ENCODE measurements at places on chromosomes 4 and X.

GRCh38 chr4:69848028-69848427 is 11.9 kb downstream of the SULT1E1 start:
- no peak for DNase-seq

GRCh38 chr4:26878794-26879391 is 18.3 kb downstream of the STIM2 start:
- no peak for DNase-seq

- no peak for DNase-seq
Measured at GRCh38 chrX:129641941-129642340, 12.8 kb downstream of the APLN start.

DNA sequence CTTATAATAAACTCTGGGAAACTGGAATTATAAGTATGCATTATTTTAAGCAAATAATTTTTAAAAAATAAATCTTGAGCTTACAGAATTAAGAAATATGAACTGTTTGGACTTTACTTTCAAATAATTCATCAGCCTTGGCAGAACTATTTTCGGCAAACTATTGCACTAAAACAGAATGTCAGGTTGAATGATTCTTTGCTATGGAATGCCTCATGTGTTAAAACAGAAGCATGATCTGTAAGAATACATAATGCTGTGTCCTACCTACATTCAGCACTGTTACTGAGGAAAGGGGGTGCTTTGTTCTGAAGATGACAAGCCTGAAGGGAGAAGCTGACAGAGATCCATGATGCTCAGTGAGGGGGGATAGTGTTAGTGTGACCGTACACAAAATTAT is 55.6 kb upstream of the EXOC1L start:
- DNase-seq = no peak

- no peak for DNase-seq
Measured at GRCh38 chrX:112368371-112368770, 285.8 kb upstream of the TRPC5 start.

DNA sequence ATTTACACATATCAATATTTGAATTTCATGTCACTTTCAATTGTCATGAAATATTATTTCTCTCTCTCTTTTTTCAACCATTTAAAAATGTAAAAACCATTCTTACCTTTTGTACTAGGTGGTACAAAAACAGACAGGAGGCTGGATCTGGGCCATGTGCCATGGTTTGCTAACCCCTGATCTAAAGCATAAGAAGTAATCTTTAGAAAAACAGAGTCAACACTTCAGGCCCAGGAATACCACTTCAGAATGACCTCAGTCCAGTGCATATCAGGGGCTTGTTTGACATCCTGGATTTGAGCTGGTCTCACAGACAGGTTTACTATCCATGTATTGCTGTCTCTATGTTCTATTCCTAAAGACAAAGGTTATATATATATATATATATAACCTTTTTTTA is 102.5 kb downstream of the DCHS2 start:
- DNase-seq = no peak

DNA sequence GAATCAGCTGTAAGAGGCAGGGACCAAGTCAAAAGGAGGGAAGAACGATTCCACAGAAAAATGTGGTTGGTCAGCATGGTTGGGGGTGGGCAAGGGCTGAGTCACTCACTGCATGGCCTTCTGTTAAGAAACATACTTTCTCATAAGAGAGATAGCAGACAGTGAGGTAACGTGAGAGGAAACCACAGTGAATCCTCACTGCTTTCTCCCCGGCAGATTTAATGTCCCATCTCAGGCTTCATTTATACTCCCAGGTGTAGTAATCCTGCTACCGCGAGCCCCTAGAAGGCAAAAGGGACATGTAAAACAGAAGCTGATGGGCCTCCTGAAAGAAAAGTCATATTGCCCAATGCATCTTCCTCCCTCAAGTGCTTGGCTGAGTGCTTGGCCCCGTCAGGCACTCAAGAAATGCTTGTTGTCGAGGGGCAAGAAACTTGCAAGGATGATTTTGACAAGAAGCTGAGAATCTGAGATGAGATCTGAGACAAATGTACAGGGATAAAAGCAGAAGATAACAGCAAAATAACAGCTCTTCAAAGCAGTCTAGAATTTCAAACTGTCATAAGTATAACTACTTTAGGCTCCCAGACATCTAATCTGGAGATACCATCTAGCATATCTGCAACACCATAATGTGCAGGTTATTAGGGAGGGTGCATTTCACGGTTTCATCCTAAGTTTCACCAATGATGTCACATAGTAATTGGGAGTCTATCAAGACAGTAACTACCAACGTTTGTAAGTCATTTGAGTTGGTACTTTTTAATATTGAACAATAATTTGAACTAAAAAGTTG is 40.2 kb downstream of the SH3KBP1 start:
- peak; percentile 55 for DNase-seq

- no peak for DNase-seq
Measured at GRCh38 chr4:27819246-27819645, 958.6 kb downstream of the STIM2 start.

- DNase-seq = no peak
Measured at GRCh38 chr4:145130130-145130529, 32.0 kb downstream of the ABCE1 start.

DNA sequence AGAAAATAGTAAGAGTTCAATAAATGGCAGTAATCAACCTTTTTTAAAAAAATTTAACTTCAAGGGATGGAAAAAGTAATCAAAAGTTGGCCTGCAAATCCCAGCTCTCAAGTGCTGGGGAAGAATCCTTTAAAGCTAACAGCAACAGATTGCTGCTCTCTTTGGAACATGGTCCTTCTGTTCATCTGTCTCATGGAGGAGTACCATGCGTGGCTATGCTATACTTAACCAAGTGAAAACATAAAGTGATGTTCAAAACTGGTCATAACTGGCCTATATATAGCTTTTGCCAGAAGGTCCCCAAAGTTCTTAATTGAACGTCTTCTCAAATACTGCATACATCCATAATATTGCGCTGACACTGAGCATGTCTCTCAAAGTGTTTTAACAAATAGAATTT is 154.4 kb downstream of the GABRB1 start:
- no peak for DNase-seq

DNA sequence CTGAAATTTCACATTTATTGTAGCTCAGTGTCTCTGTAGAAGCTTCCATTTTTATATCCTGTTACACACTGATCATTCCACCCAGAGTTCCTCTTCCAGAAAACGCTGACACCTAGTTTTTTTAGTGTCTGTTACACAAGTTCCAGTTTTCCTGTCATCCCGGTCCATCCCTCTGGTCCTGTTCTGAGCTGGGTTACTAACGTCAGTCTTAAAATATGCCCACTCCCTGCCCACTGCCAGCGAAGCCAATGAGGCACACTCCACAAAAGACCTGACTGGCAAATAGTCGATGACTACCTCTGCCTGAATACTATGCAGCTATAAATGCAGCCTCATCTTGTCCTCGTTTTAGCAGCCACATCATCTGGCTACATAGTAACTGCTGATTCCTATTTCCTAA is 30.9 kb upstream of the DDX3X start:
- DNase-seq = no peak

GRCh38 chrX:68936608-68937007 is 107.8 kb downstream of the EFNB1 start:
- DNase-seq = no peak

- DNase-seq = no peak
Measured at GRCh38 chr4:169246279-169246678, 24.5 kb downstream of the SH3RF1 start.

GRCh38 chr4:6092131-6092530 is 73.9 kb upstream of the C4orf50 start:
- no peak for DNase-seq

DNA sequence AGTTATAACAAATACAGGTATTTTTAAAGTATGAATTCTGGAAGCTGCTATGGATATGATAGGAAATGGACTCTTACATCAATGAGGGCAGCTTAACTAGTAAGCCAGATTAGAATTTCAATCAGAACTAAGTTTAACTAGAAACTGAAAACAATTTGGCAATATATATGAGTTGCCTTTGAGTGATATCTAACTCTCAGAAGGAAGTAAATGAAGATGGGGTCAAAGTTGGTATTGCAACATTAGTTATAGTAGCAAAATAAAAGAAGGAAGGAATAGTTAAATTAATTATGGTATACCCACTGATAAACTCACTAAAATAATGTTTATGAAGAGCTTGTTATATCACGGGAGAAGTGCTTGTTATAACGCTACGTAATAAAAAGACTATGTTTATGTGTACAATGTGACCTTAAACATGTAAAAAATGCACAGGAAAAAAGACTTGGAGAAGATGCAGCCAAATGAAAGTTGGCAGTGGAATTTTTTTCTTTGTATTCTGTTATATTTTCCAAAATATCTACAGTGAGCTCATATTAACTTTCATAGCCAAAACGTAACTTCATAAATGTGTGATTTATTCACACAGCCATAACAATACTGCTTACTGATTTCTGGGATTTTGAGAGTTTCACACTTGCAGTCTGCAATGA is 34.5 kb downstream of the PHKA2 start:
- DNase-seq = no peak

DNA sequence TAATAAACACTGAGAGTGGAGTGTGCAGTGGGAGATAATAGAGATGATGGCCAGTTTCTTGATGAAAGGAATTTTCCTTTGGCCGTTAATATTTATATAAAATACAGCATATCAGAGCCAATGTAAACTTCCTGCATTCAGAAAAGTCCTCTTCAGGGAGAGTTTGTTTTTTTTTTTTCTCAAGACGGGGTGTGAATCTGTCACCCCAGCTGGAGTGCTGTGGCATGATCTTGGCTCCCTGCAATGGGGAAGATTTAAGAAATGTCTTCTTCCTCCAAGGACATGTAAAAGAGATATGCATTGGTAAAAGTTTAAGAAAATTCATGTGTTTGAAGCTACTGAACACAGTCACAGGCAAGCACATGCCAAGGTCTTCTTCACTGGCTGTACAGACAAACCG is 25.4 kb upstream of the TBC1D9 start:
- no peak for DNase-seq

DNA sequence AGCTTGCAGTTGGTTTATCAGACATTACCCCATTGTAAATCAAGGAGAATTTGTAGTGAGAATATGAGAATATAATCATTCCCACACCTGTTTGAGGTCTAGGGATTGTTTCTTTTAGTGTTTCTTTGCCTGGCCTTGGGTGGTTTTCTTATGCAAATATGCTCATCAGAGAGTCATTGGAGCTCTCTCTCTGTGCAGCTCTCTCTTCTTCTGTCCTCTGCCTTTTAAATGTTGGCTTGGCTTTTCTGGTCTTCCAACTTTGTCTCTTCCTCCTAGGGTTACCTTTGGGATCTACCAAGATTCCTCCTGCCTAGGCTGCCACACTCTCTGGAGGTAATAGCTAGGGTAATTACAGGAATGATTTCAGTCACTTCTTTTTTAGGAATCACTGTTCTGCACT is 102.3 kb upstream of the ARSJ start:
- DNase-seq = no peak

DNA sequence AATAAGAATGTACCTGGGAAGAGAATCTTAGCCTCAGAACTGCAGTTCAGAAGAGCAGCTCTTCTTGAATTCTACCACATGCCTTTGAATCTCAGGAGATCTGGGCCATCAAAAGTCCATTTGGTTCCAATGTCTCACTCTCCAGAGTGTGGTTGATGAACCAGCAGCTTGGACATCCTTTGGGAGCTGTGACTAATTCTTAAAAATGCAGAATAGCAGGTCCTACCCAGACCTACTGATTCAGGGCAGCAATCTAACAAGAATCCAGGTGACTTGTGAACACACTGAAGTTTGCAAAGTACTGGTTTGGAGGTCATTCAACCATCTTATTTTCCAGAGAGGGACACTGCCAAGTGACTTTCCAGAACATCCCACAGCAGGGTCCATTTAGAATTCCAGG is 244.7 kb downstream of the PACRGL start:
- DNase-seq = no peak

DNA sequence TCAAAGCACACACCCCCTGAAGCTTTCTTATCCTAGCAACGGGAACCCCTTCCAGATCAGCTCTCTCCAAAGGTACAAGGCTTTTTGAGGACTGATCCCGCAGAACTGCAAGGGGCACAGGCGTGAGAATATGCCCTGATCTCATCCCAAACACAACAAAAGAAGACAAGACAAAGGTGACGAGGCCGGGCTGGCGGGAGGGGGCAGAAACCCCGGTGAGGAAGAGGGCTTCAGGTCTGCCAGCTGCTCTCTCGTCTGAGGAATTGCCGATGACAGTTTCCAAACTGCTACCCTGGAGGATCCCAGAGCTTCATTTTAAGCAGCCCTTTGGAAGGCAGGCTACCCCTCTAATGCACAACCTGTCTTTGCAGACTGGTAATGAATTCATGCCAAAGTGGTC is 3.4 kb downstream of the HCFC1 start:
- no peak for DNase-seq

- DNase-seq = no peak
Measured at GRCh38 chr4:57443308-57443707, 333.1 kb upstream of the IGFBP7 start.

DNA sequence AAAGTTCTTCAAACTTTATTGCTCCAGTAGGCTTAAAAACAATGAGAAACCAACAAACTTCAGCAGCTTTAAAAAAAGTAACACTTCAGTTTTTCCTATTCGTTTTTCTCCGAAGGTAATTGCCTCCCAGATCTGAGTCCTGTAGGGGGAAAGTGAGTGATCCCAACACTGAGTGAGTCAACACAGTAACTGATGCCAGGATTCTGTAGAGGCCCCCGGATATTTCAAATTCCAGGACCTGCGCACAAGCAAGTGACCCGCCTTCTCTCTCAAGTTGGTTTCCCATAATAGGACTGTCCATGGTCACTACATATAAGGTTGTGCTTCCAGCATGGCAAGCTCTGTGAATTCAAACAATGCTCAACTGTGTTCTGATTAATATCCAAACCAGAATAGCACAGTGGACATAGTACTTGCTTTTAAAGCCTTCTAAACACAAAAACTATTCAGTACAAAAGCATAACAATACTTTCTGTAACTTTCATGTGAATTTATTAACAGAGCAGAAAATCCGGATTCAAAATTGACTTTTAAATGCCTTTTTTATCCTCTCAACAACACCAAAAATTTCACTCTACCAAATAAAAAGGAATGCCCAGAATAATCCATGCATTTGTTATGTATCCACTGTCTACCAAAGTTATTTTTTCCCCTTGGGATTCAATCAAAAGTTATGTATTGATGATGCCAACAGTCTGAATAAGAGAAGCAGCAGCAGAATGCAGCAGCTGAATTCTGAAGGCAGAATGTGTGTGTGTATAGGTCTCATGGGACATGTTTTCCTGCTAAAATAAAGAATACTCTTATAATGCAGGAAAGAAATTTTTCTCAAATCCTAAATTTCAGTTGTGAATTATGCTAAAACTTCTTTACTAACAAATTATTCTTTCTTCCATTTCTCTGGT is at the start of gene DMD:
Gene DMD, minus strand, starts transcription at position 194 of the 905 bp plus-strand sequence. CDS start 237 bp downstream, outside the sequence.
- no peak for DNase-seq
